ENCODE measurements at places on chromosomes 6 and 20.

- DNase-seq: no peak
Measured at GRCh38 chr20:52529826-52530225, 338.2 kb upstream of the ZFP64 start.

- no peak for DNase-seq
Measured at GRCh38 chr6:46048646-46049297, 33.1 kb upstream of the CLIC5 start.

DNA sequence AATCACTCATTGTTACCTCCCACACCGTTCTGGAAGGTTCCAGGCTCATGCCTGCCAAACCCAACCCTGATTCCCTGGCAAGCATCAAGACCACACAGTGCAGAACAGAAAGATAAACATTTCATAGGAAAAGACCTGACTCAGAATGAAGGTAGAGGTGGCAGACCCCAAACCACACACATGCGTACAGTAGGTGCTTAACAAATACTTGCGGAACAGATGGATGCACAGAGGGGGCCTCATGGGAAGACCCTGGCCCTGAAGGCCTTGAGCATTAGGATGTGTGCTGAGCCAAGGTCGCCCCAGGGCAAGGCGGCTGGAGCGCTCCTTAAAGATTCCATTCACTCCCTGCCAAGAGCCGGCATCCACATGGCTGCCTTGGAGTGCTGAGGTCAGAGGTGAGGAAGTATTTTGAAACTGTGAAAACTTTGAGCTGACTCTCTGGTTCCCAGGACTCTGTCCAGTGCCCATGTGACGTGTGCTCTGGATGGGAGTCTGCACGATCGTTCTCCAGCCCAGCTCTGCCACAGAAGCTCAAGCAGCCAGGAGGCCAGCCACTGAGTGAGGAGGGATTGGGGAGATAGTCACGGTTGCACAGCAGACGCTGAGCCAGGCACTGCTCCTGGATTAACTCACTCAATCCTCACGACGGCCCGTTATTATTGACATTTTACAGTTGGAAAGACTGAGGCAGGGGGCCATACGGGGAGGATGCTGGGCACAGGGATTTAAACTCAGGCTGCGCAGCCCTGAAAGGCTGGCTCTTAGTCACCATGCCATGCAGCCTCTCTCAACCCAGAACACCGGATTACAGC is 65.5 kb upstream of the AFDN start:
- no peak for DNase-seq

DNA sequence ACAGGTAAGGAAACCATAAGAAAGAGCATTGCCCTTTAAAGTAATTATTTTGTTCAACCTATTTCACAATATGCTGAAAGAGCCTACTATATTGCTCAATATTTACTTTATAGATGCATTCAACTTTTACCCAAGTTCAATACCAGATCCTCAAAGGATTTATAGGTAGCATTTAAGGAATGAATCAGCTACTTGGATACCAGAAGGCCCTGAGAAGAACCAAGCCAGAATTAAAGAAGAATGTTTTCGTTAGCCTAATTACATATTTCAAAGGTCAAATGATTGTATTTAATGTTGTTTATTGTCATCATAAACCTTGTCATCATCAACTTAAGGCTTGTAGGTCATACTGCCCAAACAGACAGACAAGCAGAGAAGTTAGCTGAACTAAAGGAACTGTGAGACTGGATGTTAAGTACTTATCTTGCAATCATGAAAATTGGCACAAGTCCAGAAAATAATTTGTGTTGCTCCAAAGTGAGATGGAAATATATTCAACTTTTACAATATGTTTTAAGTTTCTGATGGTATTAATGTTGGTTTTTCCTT is 636.7 kb downstream of the RFPL4B start:
- DNase-seq: no peak

DNA sequence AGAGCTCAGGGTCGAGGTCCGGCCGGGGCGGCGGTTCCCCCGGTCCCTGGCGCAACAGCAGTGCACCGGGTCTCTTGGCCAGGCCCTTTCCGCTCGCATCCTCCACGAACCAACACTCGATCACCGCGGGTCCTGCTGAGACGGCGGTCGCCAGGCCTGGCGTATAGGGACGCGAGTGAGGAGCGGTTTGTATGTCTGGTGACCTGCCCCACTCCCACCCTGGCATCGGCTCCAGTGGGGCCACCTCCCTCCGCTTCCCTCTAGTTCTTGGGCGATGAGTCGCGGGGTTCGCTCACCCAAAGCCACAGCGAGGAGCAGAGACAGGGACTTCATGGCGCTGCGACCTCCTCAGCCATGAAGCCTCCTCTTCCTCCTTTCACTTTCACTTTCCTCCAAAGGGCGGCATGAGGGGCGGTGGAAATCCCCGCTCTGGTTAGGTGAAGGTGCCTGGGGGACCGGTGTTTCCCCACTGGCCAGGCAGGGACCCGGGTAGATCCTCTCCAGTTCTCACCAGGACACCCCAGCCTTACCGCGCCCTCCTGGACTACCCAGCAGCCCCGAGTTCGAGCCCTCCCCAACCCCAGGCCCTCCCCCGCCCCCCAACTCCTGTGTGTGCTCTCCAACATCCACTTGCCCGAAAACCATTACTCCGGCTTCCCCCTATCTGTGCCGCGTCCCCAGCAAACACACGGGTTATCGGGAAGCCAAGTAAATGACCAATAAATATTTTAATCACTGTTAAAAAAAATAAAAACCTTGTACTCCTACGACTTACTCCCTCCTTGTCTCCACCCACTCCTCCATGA is at the start of gene TAPBP:
TAPBP (minus strand) TSS at position 370 of the 806 bp plus-strand sequence; CDS start at position 333, 37 bp downstream.
- DNase-seq: peak; percentile 76

DNA sequence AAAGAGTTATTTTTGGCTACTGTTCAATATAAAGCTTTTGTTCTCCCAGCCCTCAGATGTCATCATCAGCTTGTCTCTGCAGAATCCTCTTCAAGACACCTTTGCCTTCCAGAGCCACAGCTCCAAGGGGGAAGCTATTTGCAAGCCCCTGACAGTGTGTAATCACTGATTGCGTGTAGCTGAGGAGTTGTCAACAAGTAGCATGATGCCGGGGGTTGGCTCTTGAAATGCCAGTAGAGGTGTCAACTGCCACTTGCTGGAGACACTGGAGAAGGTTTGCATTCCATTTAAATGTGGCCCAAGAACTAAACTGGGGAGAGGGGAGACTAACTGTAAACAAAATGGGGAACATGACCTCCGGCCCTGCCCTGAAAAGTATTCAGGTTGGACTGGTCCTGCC is 44.3 kb upstream of the PDYN start:
- DNase-seq: no peak

- no peak for DNase-seq
Measured at GRCh38 chr6:118649918-118650581, 1.3 kb downstream of the CEP85L start.

- no peak for DNase-seq
Measured at GRCh38 chr20:15623215-15623614, 950.0 kb downstream of the KIF16B start.

DNA sequence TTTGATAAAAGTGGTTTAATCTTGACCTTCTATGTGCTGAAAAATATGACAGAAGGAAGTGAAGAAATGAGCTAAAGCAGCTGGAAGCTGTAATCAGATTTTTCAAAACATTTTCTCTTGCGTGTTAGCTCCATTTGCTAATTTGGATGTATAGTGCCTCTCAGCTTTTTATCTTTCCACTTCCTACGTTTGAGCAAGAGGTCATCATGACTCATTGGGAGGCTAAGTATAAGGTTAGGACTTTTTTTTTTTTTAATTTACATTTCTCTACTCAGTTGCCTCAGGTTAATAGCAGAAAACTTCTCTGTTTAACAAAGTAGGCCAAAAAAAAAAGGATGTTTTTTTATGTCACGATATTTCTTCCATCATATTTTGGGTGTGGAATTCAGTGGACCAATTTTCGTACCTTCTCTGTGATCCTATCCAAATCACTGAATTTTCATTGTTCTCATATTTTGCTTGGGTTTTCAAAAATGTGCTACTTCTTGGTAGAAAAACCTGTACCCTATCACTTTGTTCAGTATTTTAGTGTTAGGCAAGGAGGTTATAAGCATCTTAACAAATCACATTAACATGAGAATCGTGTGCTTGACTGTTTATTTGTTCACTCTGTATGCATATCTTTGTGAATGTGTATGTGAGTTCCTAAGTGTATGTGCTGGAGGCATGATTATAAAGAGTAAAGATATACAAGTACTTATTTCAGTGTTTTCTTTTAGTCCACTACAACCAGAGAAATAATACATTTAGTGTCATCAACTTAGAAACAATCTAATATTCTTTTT is 1028.3 kb upstream of the EYS start:
- DNase-seq: no peak

GRCh38 chr20:64050261-64051032 is 1.0 kb upstream of the SOX18 start:
- DNase-seq: no peak

DNA sequence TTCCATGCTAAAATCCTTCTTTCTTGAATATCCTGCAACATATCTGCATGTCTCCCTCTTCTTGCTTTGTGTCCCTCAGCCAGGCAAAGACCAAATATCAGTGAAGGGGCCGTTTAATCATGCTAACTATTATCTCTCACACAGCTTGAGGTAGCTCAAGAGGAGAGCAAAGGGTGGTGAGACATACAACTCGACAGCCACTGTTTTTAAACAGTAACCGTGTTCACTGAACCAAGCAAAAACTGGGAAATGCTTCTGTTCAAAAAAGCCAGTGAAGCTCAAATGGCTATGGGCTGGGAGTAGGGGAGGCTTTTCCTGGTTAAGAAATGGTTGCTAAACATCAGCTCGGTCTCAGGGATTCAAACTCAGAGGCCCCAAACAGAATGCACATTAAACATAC is 83.4 kb downstream of the MAP7 start:
- no peak for DNase-seq

GRCh38 chr20:12053353-12053752 is 135.7 kb downstream of the BTBD3 start:
- DNase-seq: no peak

- DNase-seq: no peak
Measured at GRCh38 chr6:105988812-105989577, 97.1 kb upstream of the PRDM1 start.

DNA sequence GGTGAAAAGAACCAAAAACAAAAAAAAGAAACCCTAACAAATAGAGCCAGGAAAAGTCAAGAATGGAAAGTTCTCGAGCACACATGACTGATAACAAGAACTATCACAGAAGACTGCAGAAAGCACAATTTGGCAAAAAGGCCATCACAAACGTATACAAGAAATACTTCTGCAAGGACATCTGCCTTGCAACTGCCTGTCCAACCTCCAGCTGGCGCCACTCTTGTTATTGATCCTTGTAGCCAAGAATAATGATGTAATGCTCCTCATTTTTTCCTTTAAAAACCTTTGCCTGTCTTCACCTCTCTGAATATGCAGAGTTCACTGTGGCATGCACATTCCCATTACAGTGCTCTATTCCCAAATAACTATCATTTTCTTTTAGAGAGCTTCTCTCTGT is 87.9 kb upstream of the BMP5 start:
- DNase-seq: no peak

DNA sequence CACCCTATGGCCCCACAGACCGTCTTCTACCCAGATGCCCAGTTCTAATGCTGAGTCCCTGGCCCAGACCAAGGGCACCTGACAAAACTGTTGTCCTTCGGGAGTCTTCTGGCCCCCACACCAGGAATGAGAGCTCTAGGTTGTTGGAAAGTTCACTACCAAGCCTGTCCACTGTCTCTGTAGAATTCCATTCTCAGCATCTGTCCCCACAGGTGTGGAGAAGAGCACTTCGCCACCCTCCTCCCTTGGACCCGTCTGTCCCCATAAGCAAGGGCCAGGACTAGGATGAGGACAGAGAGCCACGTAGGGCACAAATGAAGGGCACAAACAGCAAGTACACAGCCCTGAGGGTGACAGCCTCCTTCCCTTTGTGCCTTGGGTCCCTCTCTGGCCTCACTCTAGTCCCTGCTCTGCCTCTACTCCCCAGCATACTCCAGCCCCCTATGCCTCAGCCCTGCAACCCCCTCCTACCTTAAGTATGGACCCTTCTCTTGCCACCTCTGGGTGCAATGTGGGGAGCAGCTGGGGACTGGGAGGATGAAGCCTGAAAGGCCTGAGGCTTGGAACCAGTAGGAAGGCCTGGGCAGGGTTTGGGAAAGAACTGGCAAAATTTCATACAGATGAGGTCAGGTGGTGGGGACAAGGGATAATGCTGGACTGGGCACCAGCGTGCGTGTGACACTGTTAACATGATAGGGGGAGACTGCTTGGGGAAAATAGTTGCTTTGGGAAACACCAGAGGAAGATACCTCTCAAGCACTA is 4.3 kb downstream of the LZTS3 start:
- no peak for DNase-seq

- no peak for DNase-seq
Measured at GRCh38 chr6:159197251-159197650, 28.1 kb downstream of the FNDC1 start.

GRCh38 chr6:139290787-139291311 is 949 bp downstream of the TXLNB start:
- peak; percentile 29 for DNase-seq

DNA sequence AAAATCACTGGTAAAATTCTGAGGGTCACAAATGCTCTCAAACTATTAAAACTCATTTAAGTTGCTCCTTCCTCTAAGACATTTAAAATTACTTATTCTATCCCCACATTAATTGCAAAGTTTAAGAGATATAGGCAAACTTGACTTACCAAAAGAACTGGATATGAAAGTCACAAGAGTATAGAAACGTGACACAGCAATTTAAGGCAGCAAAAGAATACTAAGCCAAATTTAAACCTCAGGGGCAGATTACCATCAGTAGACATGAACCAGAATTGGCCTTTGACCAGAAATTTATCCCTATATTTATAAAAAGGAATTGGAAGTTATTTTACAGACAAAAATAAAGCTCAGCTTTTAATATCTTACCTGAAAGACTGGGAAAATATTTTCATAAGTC is 56.0 kb downstream of the MAP3K7 start:
- no peak for DNase-seq

DNA sequence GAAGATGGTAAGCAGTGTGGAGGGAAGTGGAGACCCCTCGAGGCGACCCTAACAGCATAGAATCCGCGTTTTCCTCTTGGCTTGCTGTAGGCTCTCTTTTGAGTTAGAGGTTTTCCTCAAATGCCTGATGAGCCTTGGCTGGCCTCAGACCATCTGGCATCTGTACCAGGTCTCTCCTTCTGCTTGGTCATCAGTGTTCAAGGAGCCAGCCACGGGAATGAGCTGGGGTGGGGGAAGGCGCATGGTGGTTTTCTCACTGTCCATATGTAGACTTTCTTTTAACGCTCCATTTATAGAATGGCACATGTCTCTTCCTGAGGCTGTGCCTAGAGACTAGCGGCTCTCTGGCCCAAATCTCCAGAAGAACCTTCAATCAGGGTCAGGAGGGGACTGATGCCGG is 8.1 kb upstream of the GUCA1A start:
- DNase-seq: no peak

DNA sequence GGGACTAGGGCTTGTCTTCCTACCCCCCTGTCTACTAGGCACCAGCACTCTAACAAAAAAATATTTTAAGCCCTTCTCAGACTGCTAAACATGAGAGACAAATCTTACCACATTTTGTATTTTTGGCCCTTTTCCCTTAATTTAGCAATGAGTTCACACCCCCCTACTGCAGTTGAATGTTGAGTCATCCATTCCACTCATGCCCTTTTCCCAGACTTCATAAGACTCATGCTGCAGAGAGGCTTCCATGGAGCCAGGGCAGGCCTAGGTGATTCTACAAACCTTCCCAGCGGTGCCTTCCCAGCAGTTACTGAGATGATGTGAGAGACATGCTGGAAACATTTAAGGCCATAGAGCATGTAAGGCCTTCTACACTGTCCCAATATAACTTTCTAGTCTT is 53.9 kb downstream of the PXDC1 start:
- DNase-seq: no peak

GRCh38 chr6:31386977-31387376 is 16.4 kb upstream of the MICA start:
- DNase-seq: no peak

GRCh38 chr6:135146162-135146934 is 34.8 kb upstream of the MYB start:
- no peak for DNase-seq

Measured in CD4-positive, alpha-beta T cell treated with Interleukin-6 for 4 hours (primary cell).